ENCODE measurements at places on chromosomes 6 and 20.

DNA sequence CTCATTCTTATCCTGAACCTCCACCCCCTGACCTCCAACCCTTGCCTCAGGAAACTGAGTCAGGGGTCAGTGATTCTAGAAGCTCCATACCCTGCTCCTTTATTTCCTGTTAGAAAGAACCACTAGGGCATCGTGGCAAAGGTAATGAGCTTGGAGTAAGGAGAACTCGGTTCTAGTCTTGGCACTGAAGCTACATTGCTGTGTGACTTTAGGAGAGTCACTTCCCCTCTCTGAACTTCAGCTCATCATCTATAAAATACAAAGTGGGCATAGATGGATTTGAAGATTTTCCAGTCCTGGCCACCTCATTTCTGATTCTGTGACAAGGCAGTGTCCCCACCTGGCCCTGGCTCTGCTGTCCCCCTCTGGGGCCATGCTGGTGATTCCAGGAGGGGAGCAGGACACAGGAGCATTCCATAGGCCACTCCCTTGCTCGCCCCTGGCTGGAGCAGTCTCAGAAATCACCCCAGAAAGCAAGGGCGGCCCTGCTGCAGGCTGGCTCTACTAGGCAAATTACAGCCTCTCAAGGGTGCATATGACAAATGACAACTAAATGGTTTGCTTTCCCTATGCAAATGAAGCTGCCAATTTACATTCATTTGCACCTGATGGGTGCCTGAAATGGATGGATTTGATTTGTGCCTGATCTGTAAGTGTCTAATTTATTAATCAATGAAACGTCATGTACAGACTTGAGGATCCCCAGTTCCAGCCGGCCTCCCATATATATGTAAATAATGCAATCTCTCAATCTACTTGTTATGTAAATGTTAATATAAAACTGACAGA lies 62.2 kb downstream of the LRFN2 start:
- no peak for DNase-seq

DNA sequence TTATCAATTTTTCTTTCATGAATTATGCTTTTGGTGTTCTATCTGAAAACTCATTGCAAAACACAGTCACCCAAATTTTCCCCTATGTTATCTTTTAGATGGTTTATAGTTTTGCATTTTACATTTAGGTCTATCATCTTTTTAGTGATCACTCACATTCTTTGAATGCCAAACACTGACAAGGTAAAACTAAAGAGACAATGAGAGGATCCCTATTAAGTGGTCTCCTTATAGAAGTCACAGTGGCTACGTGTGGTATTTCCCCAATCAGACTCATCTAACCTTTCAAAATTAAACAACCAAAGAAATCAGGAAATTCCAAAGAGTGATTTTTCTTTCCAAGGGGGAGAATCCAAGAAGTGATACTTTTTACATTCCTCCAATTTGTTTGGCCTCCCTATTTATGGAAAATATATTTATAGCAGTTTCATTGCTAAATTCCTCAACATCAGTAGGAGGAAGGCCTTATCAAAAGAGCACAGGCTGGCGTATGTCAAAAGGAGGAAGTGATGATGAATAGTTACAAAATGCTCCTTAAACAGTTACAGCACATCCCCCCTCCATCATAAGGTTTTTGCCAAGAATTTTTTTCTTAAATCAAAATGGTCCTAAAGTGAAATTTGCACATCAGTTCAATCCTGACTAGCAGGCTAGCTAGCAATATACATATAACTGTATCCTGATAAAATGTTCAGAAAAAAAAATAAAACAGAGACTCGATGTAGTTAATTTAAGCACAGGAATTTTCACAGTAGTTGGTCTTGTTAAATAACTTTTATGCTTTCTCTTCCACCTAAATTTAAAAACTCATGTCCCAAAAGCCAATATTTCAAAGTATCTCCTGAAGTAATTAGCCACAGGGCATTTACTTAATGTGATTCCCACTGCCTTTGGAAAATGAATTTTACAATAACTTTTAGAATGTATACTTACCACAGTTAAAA lies 76.2 kb upstream of the IPCEF1 start:
- DNase-seq, result no peak

- DNase-seq, result no peak
Observed at GRCh38 chr20:37383229-37383989, 37.5 kb downstream of the SRC start.

DNA sequence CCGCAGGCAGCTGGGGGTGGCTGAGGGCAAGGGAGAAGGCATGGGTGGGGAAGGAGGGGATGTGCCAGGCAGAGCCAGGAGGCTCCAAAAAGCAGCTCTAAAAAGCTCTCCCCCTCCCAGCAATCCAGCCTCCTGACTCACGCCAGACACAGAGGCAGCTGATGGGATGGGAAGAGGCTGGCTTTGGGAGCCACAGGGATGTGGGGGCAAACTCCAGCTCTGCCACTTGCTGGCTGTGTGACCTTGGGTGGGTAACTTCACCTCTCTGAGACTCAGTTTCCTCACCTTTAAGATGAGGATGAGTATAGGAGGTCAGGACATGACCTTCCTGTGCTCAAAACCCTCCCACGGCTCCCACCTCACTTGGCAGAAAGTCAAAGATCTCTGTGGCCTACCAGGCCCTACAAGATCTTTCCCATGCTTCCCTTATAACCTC lies 148.9 kb downstream of the CEBPB start:
- DNase-seq, result no peak

DNA sequence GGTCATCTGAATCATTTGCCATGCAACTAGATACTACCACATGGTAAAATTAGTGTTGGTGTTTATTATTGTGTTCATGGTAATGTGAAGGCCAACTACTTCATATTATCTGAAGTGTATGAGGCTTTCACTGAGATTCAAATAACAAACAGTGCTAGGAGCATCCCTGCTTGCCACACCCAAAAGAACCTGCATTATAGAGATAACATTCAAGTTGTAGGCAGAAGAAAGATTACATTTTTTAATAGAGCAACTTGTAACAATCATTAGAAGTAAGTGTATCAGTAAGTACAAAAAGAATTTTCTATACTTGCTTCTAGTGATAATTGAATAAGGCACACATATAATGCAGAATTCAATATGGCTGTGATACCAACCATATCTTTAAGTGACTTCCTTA lies 49.8 kb downstream of the BCKDHB start:
- DNase-seq, result no peak

GRCh38 chr20:56656632-56657031 lies 27.5 kb downstream of the TFAP2C start:
- no peak for DNase-seq

- no peak for DNase-seq
Observed at GRCh38 chr6:98308564-98308963, 525.8 kb upstream of the POU3F2 start.

Data from left renal cortex interstitium (tissue), 4 donors.